Esophagus squamous epithelium (tissue), 5 donors: ENCODE measurements at places on chromosomes 3 and 15.

- DNase-seq: no peak
- H3K27ac ChIP-seq: peak within 1 kb of the TSS; percentile 55
- H3K36me3 ChIP-seq: no peaks in the 10 kb centered on the region
- H3K4me3 ChIP-seq: peak within 1 kb of the TSS; percentile 31
- H3K27me3 ChIP-seq: peaks cover 3% of the 10 kb centered on the region
Measured at GRCh38 chr15:78641102-78641748, at the start of gene CHRNB4. Gene CHRNB4, minus strand, starts transcription at chr15:78641210. Its CDS starts 77 bp downstream, at chr15:78641133.

DNA sequence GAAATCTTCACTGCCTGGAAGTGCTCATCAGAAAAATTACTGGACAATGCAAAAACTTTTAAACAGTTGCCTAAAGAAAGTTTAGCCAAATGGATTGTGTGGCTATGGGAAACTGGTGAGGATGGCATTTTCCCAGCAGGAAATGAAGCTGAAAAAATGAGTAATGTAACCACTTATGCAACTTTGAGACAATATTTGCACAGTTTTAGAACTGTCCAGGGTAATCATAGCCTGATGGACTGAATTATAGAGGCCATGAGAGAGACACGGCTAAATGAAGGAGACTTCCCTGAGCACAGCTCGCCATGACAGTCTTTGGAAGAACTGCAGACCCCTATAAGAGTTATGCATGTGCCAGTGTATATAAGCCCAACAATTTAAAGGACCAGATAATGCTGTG, 881.5 kb downstream of the VGLL3 start:
- no peaks in the 10 kb centered on the region for H3K36me3 ChIP-seq
- no peak overlapping the region for H3K4me3 ChIP-seq
- no peak overlapping the region for H3K27ac ChIP-seq
- H3K27me3 ChIP-seq: no peaks in the 10 kb centered on the region
- H3K4me1 ChIP-seq: no peaks in the 10 kb centered on the region
- DNase-seq: no peak

- H3K36me3 ChIP-seq: no peaks in the 10 kb centered on the region
- DNase-seq: no peak
- no peak overlapping the region for H3K27ac ChIP-seq
Measured at GRCh38 chr3:197368821-197369220, 70.4 kb upstream of the DLG1 start.

DNA sequence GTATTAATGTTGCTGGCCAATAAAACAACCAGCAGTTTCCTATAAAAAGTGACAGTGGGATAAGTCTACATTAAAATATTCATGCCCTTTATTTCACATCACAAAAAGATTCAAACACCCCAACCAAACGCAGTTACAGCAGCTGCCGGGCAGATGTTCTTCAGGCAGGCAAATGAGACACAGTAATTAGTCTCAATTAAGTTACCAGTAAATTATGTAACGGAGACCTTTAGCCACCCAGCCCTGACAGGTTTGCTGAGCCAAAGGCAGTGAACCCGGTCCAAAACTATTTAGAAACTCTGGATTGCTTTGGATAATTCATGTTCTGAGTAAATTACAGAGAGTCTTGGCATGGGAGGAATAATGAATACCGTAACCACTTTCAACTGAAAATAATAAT, 289.2 kb upstream of the LYSMD4 start:
- no peaks in the 10 kb centered on the region for H3K36me3 ChIP-seq
- H3K4me1 ChIP-seq: no peaks in the 10 kb centered on the region
- H3K27me3 ChIP-seq: no peaks in the 10 kb centered on the region
- peak overlapping the region; percentile 14 for H3K27ac ChIP-seq
- H3K4me3 ChIP-seq: peak overlapping the region; percentile 6

DNA sequence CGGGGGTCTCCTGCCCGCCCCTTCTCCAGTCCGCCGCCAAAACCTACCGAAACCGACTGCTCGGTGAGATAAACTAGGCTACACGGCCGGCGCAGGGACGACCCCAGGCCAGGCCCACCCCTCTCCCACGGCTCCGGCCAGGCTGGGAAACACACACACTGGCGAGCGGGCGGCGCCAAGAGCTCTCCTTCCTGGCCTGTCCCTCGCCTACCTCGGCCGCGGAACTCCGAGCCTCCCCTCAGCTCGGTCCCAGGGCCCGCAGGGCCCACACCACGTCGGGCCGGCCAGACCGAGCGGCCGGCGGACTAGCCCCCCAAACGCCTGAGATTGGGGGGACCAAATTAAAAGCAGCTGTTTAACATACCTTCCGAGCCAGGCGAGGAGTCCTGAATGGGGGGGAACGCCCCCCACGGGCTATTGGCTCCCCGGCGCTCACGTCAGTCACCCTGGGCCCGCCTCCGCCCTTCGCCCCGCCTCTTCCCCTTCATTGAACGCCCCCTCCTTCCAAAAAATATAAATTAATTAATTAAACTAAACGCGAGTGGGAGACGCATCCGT, 4.0 kb upstream of the SIN3A start:
- peak overlapping the region; percentile 86 for H3K4me3 ChIP-seq
- DNase-seq: peak; percentile 39
- peaks cover 7% of the 10 kb centered on the region for H3K4me1 ChIP-seq
- H3K27me3 ChIP-seq: no peaks in the 10 kb centered on the region
- peak overlapping the region; percentile 99 for H3K27ac ChIP-seq

DNA sequence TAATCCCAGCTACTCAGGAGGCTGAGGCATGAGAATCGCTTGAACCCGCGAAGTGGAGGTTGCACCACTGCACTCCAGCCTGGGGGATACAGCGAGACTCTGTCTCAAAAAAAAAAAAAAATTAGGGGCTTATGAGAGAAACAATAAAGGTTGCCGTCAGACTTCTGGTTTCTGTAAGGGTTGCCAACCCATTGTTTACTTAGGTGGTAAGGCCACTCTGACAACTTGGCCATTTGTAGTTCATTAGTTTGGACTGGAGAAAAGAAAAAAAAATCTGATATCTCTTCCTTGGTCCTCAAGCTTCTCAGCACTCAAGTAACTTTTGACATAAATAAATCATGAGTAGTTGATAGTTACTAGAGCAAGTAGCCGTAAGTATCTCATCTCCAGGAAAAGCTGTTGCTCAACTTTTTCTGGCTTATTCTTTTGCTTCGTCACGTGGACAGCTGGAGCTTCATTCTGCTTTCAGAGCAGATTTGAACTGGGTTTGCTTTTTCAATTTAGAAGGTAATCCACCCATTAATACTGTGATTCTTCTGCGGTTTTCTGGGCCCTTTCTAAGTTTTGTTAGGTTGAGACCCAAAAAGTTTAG, 9.4 kb downstream of the SNX1 start:
- H3K27ac ChIP-seq: peak overlapping the region; percentile 45
- H3K4me3 ChIP-seq: no peak overlapping the region
- H3K36me3 ChIP-seq: no peaks in the 10 kb centered on the region
- DNase-seq: no peak

DNA sequence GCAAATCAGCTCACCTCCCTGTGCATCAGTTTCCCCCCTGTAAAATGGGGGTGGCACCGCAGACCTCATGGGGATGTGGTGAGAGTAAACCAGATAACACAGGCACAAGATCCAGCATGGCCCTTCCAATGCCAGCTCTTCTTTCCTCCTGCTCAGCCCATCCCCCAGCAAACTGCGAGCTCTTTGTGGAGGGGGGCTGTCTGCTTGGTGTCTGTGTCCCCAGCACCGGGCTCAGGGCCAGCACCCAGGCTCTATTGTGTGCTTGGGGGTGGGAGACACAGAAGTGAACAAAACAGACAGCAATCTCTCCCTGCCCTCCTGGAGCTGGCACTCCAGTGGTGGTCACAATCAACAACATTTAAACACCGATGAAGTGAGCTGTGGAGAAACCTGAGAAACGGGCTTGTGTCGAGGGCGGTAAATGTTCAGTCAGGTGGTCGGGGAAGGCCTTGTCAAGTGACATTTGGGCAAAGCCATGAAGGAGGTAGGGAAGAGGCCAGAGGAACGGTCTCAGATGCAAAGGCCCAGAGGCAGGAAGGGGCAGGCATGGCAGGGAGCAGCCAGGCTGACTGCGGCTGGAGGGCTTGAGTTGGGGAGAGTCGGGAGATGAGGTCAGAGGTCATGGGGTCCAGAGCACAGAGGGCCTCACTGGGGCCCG, 28.4 kb downstream of the GRIP2 start:
- no peak overlapping the region for H3K27ac ChIP-seq
- no peak overlapping the region for H3K4me3 ChIP-seq
- H3K4me1 ChIP-seq: peaks cover 5% of the 10 kb centered on the region

- DNase-seq: no peak
- no peak overlapping the region for H3K4me3 ChIP-seq
- no peaks in the 10 kb centered on the region for H3K27me3 ChIP-seq
- H3K27ac ChIP-seq: no peak overlapping the region
- H3K36me3 ChIP-seq: no peaks in the 10 kb centered on the region
Measured at GRCh38 chr3:24185738-24186384, 240.8 kb downstream of the NR1D2 start.

- no peak overlapping the region for H3K4me3 ChIP-seq
- no peaks in the 10 kb centered on the region for H3K4me1 ChIP-seq
- no peaks in the 10 kb centered on the region for H3K27me3 ChIP-seq
- no peak for DNase-seq
Measured at GRCh38 chr15:72353266-72353665, 22.5 kb downstream of the HEXA start.

DNA sequence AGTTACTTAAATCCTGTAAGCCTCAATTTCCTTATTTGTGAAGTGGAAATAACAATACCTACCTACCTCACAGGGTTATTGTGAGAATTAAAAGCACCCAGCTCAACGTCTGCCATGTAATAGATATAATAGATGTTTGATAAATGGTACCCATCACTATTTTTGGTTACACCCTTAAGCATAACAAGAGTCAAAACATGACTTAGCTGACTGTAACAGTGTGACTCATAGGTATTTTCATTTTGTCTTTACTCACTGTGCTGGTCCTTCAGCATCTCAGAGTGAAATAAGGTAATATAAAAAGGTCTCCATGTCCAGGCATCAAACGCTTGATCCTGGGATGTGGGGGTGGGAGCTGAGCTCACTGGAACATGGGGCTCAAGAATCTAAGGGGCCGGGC, 3.1 kb downstream of the CPLX3 start:
- no peak for DNase-seq
- peaks cover 23% of the 10 kb centered on the region for H3K4me1 ChIP-seq
- H3K27ac ChIP-seq: no peak overlapping the region
- no peaks in the 10 kb centered on the region for H3K36me3 ChIP-seq
- no peak overlapping the region for H3K4me3 ChIP-seq
- peaks cover 4% of the 10 kb centered on the region for H3K27me3 ChIP-seq

DNA sequence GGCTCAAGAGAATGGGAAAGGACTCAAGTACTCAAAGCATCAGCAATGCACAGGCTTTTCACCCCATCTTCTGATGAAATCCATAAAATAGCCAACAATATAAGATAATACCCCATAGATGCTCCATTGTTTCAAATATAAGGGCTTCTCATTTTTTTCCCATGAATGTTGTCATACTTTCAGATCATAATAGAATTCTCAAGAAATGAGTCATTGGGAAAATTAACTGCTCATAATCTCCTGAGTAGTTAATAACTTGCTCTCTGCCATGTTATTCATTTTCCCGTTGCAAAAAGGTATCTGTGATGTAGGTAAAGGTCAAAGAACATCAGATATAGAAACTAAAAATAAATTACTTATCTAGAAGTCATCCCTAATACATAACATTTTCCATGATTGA, 121.9 kb downstream of the NSUN3 start:
- no peak for DNase-seq
- H3K36me3 ChIP-seq: no peaks in the 10 kb centered on the region
- no peaks in the 10 kb centered on the region for H3K27me3 ChIP-seq
- no peaks in the 10 kb centered on the region for H3K4me1 ChIP-seq

DNA sequence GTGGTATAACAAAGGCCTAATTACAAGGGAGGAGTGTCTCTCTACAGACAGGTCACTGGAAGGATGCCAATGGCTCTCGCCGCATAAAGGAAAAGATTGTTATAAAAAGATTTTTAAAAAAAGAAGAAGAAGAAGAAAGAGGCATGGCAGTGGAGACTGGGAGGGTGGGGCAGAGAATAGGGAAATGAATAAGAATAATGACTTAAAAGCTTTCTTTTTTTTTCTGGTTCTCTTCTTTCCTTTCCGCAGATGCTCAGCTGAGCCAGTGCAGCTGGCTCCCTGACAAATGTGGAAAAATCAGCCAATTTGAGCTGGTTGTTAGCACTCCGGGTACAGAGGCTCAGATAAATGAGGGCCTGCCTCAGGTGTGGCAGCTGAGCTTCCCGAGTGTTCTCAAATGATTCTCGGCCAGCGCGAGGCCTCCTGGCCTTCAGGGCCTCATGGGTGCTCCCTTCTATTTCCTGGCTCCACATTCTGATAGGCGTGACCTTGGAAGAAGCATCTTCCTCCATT, 234.1 kb downstream of the RORA start:
- peaks cover 6% of the 10 kb centered on the region for H3K4me1 ChIP-seq
- no peak for DNase-seq
- H3K27ac ChIP-seq: no peak overlapping the region
- no peaks in the 10 kb centered on the region for H3K27me3 ChIP-seq
- no peak overlapping the region for H3K4me3 ChIP-seq

GRCh38 chr15:39172380-39173281, 408.2 kb upstream of the THBS1 start:
- peak overlapping the region; percentile 40 for H3K27ac ChIP-seq
- H3K36me3 ChIP-seq: no peaks in the 10 kb centered on the region
- DNase-seq: no peak
- peaks cover 10% of the 10 kb centered on the region for H3K4me1 ChIP-seq
- no peaks in the 10 kb centered on the region for H3K27me3 ChIP-seq
- no peak overlapping the region for H3K4me3 ChIP-seq

- H3K4me1 ChIP-seq: peaks cover 88% of the 10 kb centered on the region
- H3K36me3 ChIP-seq: no peaks in the 10 kb centered on the region
- H3K27me3 ChIP-seq: no peaks in the 10 kb centered on the region
- H3K4me3 ChIP-seq: no peak overlapping the region
- peak overlapping the region; percentile 79 for H3K27ac ChIP-seq
- DNase-seq: no peak
Measured at GRCh38 chr3:197524128-197524527, 31.6 kb downstream of the BDH1 start.

- H3K4me3 ChIP-seq: no peak overlapping the region
- no peak overlapping the region for H3K27ac ChIP-seq
- no peaks in the 10 kb centered on the region for H3K4me1 ChIP-seq
- H3K36me3 ChIP-seq: no peaks in the 10 kb centered on the region
- H3K27me3 ChIP-seq: no peaks in the 10 kb centered on the region
- DNase-seq: no peak
Measured at GRCh38 chr3:7607676-7608075, 746.8 kb downstream of the GRM7 start.

DNA sequence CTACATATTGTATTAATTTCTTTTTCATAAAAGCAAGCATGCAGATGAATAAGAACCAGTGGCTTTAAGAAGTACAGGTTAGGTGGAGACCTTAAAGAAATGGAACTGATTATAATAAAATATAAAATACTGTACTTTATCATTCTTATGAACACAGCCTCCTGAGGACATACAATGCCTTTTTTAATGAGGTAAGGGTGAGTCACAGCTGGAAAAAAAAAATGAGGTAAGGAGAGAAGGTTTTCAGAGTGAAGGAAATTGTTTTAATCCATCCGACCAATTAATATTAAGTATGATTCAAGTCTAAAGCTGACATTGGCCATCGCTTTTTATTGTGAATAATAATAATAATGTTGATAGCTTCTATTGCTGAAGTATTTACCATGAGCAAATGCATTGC, 170.3 kb upstream of the SOX2 start:
- DNase-seq: no peak
- H3K4me3 ChIP-seq: no peak overlapping the region
- no peaks in the 10 kb centered on the region for H3K27me3 ChIP-seq

- no peaks in the 10 kb centered on the region for H3K27me3 ChIP-seq
- peak within 1 kb of the TSS; percentile 58 for H3K27ac ChIP-seq
- H3K36me3 ChIP-seq: no peaks in the 10 kb centered on the region
- peaks cover 7% of the 10 kb centered on the region for H3K4me1 ChIP-seq
Measured at GRCh38 chr3:127915115-127915936, at the start of gene KBTBD12. Gene KBTBD12, plus strand, starts transcription at chr3:127915232. Its CDS starts 7,830 bp downstream, at chr3:127923062.
